ENCODE measurements at places on chromosomes 16 and 17.

DNA sequence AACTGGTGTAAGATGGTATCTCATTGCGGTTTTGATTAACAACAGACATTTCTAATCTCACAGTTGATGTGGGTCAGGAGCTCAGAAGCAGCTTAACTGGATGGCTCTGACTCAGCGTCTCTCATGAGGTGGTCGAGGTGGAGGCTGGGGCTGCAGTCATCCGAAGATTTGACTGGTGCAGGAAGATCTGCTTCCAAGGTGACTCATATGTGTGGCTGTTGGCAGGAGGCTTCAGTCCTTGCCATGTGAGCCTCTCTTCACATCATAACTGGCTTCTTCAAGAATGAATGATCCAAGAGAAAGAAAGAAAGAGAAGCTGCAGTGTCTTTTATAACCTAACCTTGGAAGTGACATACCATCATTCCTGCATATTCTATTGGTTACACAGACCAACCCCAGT, 376.1 kb downstream of the SEC14L1 start:
- DNase-seq: no peak

GRCh38 chr17:68969101-68969500, 13.9 kb upstream of the ABCA8 start:
- DNase-seq: no peak

- DNase-seq: no peak
Observed at GRCh38 chr17:53765129-53765528, 57.6 kb upstream of the KIF2B start.

DNA sequence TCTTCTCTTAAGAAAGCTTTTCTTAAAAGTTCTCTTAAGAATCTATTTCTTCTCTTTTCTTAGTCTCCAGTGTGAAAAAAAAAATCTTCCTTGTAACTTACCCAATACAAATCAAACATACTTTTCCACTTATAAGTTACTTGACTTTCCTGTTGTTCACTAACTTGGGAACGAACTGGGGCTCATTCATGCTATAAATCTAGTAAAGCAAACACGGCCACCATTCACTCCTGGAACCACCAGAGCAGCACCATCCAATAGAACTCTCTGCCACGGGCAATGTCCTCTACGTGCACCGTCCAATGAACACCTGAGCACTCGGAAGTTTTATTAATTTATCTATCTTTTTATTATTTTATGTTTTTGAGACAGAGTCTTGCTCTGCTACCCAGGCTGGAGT, 20.8 kb downstream of the SRP68 start:
- no peak for DNase-seq

DNA sequence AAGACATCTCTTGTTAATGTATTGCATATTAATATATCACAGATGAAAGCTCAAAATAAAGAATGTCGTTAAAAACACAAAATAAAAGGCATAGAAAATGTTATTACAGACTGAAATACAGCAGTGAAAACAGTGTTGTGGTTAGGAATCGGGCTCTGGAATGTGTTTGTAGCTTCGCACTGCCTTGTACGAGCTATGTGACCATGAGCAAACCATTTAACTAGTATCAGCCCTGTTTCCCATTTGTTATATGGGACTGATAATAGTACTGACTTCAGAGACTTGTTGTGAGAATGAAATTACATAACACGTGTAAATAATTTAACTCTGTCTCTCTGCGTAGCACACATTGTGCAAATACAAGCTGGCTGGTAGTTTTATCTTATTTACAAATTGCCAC, 648 bp upstream of the RBFOX1 start:
- DNase-seq: no peak

DNA sequence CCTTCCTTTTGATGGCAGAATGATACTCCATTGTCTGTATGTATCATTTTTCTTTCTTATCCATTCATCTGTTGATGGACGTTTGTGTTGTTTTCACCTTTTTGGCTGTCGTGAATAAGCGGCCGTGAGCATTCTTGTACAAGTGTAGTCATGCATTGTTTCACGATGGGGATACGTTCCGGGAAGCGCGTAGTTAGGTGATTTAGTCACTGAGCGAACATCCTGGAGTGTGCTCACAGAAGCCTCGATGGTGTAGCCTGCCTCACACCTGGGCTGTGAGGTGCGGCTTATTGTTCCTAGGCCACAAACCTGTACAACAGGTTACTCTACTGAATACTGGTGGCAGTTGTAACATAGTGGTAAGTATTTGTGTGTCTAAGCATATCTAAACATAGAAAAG, 136.5 kb downstream of the CMIP start:
- no peak for DNase-seq

- DNase-seq: no peak
Observed at GRCh38 chr16:62926121-62926801, 890.0 kb upstream of the CDH8 start.

DNA sequence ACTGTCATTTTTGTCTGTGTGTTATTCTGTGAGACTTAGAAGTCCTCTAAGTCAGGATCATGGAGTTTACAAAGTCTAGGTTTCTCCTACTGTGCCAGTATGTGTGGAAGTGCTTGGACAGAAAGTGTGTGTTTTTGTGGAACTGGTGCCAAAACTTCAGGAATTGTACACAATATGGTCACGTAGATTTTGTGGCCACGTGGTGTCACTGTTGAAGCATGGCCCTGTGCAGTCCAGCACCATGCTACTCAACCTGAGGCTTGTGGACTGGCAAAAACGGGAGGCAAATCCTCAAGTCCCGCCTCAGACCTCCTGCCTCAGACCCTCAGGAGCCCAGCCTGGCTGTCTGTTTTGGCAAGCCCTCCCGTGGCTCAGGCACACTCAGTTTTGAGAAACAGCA, 16.7 kb upstream of the ALKBH5 start:
- DNase-seq: no peak

DNA sequence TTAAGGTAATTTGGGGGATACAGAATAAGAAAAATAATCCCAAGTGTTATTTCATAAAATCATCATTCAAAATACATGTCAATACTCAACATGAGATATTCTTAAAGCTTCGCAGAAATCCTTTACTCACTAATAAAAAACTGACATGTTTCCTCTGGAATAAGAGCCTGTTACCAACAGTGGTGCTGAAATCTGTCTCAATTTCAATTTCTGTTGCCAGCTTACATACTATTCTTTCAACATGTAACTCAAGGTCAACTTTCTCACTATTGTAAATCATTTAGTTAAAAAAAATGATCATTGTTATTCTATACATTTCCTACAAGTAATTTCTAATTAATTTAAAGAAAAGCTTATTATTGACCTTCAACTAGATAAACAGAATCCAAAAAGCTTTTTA, 67.9 kb downstream of the CEP95 start:
- DNase-seq: no peak

- no peak for DNase-seq
Observed at GRCh38 chr16:81933361-81933760, 77.9 kb downstream of the SDR42E1 start.

- no peak for DNase-seq
Observed at GRCh38 chr17:2338315-2338657, 985 bp downstream of the SGSM2 start.

GRCh38 chr16:29712809-29713208, 33.0 kb downstream of the C16orf54 start:
- DNase-seq: no peak

DNA sequence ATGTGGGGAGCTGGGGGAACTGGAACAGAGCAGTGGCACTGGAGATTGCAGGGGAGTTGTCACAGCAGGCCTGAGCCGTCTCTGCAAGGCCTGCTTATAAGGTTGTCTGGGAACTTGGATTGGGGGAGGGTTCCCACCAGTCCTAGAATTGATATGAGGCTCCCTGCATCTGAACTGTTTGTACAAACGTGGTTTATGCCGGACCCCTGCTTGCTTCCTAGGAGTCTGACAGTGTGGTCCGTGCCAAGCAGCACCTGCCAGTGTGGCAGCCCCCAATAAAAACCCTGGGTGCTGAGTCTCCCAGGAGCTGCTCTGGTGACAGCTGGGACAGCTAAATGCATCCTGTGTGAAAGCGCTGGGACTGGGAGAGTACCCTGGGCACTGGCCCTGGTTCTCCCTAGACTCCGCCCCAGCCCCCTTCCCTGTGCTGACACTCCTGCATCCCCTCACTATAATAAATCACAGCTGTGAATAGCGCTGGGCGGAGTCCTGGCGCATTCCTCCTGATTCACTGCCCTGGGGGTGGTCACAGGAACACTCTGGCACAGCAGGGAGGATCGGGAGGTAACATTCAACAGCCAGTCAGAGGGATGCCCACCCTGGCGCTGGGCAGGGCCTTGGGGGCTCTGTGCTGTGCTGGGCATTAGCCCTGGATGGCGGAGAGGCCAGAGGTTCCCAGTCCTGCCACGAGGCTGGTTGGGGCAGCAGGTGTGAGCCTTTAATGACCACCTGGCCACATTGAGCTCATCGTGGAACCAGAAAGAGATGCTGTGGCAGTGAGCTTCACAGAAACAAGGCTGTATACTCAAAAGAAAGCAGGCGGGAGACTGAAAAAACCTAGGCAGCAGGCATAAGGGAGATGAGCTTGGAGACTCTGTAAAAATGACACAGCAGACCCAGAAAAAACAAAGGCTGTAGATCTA, 45.6 kb downstream of the RMI2 start:
- no peak for DNase-seq

DNA sequence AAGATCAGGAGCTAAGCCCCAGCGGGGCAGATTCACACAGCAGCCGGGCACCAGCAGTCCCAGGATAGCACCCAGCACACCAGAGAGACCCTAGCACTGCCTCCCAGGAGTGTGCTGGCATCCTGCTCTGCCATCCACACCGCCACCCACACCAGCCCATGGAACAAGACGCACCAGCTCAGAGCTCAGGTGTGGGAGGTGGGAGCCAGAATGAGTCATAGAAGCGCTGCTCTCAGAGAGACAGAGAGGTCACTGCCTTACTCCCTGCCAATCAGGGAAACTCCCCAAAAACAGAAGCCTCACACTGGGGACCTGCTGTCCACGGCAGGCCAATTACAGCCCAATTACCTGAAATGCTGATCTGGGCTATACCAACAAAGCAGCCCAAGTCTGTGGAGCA, 64.9 kb downstream of the CDYL2 start:
- DNase-seq: no peak

DNA sequence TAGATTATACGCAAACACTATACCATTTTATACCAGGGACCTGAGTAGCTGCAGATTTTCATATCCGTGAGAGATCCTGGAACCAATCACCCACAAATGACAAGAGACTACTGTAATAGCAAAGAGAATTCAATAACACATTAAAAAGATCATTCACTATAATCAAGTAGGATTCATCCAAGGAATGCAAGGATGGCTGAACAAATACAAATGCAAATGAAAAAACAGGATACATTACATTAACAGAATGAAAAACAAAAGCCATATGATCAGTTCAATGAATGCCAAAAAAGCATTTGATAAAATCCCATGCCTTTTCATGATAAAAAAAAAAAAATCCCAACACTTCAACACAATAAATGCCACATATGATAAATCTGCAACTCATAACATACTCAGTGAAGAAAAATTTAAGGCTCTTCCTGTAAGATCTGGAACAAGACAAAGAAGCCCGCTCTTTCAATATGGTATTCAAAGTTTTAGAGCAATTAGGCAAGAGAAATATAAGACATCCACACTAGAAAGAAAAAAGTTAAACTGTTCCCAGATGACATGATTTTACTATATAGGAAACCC, 29.0 kb downstream of the N4BP1 start:
- no peak for DNase-seq

GRCh38 chr16:10322723-10323527, 62.9 kb upstream of the ATF7IP2 start:
- no peak for DNase-seq

- DNase-seq: no peak
Observed at GRCh38 chr17:55988861-55989260, 164.4 kb upstream of the ANKFN1 start.

DNA sequence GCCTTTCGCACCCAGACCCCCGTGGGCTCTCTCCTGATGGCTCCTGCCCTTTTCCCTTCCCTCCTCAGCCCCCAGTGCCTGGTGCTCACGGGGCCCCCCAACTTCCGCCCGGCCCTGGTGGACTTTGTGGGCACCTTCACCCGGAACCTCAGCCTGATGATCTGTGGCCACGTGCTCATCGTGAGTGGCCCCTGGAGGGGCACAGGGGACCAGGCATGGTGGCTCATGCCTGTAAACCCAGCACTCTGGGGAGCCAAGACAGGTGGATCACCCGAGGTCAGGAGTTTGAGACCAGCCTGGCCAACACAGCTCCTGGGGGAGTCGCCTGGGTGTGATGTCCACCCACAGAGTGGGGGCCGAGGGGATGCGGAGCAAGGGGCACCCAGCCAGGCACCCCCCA, 21.3 kb downstream of the SLC12A3 start:
- DNase-seq: no peak

DNA sequence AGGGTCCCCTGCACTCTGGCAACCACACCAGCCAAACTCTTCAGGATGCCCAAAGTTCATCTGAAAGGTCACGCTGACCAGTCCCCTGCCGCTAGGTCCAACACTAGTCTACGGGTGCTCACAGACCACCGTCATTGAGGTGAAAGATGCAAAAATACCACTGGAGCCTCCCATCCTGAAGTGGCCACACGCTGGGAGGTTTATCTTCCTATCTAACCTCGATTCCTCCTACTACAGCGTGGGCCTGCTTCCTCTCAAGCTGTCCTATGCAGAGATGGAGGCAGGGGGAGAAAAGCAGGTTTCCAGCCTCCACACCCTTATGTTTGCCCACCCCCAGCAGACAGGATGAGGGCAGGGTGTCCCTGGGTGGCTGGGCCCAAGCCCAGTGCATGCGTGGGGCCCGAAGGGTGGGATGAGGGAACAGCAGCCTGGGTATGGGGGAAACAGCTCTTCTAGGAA, 6.3 kb downstream of the SRCIN1 start:
- DNase-seq: no peak

- DNase-seq: no peak
Observed at GRCh38 chr17:57486882-57487301, 230.6 kb downstream of the MSI2 start.

- DNase-seq: no peak
Observed at GRCh38 chr17:77419095-77419494, 278.3 kb downstream of the SEC14L1 start.

- no peak for DNase-seq
Observed at GRCh38 chr16:77660311-77660710, 62.0 kb upstream of the NUDT7 start.

GRCh38 chr16:82229800-82230619, 60.0 kb upstream of the MPHOSPH6 start:
- peak; percentile 60 for DNase-seq

DNA sequence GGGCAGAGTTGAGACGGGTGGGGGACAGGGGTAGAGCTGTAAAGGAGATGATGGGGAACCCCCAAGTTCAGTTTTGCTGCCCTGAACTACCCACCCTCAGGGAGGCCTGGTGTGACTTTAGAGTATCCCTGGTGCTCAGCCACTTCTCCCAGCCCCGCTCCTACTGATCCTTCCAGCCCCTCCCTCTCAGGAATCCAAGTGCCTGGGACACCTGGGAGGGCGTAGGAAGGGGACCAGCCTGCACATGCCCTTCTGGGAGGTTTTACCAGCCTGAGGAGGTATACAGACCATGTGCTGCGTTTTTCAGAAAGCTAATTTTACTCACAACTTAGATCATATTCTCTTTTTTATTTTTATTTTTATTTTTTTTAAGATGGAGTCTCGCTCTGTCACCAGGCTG, 4.1 kb downstream of the ST6GALNAC2 start:
- no peak for DNase-seq

GRCh38 chr17:60905709-60906108, 228.1 kb downstream of the BCAS3 start:
- DNase-seq: no peak

Data from activated naive CD4-positive, alpha-beta T cell treated with anti-CD3 and anti-CD28 coated beads, Interleukin-2, amount 50 U/mL, for 16 hours (primary cell).